Cerebellar cortex (tissue), 1 donor: ENCODE measurements at places on chromosomes 6 and 20.

GRCh38 chr6:125194941-125195340, 41.4 kb downstream of the TPD52L1 start:
- DNase-seq: no peak

GRCh38 chr6:147170269-147170668, 33.9 kb upstream of the STXBP5 start:
- DNase-seq: no peak

GRCh38 chr6:3836566-3836965, 12.6 kb upstream of the FAM50B start:
- DNase-seq: no peak

DNA sequence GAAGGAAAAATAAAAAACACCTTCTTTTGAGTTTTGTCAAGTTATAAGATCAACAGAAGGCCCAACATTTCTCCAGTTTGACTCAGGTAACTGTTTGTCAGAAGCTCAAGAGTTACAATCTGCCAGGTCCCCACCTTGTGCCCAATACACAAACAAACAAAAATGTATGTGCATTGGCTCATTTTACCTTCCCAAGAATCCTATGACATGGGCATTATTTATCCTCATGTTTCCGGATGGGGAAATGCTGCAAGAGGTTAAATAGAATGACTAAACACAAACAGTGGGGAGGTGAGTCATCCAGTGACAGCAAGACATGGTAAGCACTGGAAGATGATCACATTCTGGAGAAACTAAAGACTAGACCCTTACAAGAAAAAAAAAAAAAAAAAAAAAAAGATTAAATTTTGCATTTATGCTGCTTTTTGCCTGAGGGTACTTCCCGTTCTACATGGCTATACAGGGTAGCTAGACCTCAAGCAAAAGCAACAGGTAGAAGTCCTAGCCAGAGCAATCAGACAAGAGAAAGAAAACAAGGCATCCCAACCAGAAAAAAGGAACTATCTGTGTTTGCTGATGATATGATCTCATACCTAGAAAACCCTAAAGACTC, 23.6 kb upstream of the ANKRD60 start:
- no peak for DNase-seq

DNA sequence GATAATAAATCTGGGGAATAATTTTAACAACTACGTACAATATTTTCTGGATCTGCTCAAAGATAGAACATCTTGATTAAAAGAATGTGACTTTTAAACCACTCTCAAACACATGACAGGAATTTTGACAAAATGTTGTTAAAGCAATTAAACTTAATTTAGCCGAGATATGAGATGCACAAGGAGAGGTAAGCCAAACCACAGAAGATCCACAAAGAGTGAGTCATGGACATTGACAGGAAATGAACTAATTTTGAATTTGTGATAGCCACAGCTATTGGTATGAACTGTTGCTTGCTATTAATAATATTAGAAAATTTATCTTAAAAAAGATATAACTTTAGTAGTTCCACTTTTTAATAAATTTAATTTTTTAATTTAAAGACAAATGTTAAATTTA, 27.8 kb upstream of the VGLL2 start:
- DNase-seq: no peak

GRCh38 chr6:36506611-36507010, 40.7 kb downstream of the STK38 start:
- no peak for DNase-seq

- DNase-seq: no peak
Measured at GRCh38 chr6:64294034-64294433, 658.4 kb downstream of the PHF3 start.

DNA sequence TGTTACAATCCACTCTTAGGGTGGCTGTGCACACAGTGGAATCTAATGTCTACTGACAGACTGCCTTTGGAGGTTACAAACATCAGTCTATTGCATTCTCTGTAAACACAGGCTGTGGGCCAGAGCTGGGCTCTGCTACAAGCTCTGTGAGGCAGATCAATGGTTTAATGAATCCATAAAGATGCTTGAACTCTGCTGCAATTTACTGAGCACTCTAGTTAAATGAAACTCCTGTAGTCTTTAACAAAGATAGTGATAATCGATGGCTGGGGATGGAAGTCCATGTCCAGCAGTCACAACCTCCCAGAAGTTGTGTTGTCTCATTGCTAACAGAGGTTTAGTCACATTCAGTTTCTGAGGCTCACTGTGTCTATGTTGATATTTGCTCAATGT, 50.5 kb downstream of the SOBP start:
- DNase-seq: no peak
